Diencephalon (tissue), 1 donor: ENCODE measurements at places on chromosomes 7 and 10. TPM values are rescaled to one million over a fixed set of nuclear protein-coding genes. Genes with fewer than 3 reads are reported as not detected.

Gene CALHM2
- 2.5 TPM for total RNA-seq

Gene GFRA1
- 42.7 TPM for total RNA-seq

Gene CHAT
- total RNA-seq, result 2.3 TPM

Gene OR9A2
- 0.69 TPM for total RNA-seq

Gene SUN1
- 128 TPM for total RNA-seq

Gene SMO
- 15.5 TPM for total RNA-seq

Gene PAPOLB
- 1.8 TPM for total RNA-seq

Gene SDK1
- total RNA-seq, result 18.9 TPM

Gene AGR3
- not detected for total RNA-seq

Gene STRIP2
- total RNA-seq, result 81.4 TPM

Gene TMEM176B
- total RNA-seq, result 5.8 TPM

Gene AKR1D1
- total RNA-seq, result not detected

Gene METTL2B
- 46.6 TPM for total RNA-seq

Gene KIAA1549
- 30.4 TPM for total RNA-seq

Gene SUN3
- 0.69 TPM for total RNA-seq

Gene ATOH7
- total RNA-seq, result 0.69 TPM

Gene GSTO2
- total RNA-seq, result 6.7 TPM

Gene APBB1IP
- 3.7 TPM for total RNA-seq

Gene CAMK2B
- total RNA-seq, result 112 TPM

Gene SPDYE5
- not detected for total RNA-seq

Gene HIPK2
- total RNA-seq, result 35.3 TPM

Gene BRI3
- total RNA-seq, result 29.1 TPM

Gene CALML3
- 0.69 TPM for total RNA-seq

Gene SKIDA1
- 6.9 TPM for total RNA-seq

Gene RHOBTB1
- total RNA-seq, result 24.7 TPM

Gene MACC1
- 0.23 TPM for total RNA-seq

Gene CNTNAP2
- 228 TPM for total RNA-seq

Gene ZNF488
- total RNA-seq, result 1.6 TPM

Gene CABCOCO1
- 5.5 TPM for total RNA-seq

Gene KLF14
- total RNA-seq, result 0.23 TPM

Gene TET1
- 33.7 TPM for total RNA-seq

Gene HOXA1
- total RNA-seq, result not detected

Gene ZCCHC24
- total RNA-seq, result 15.2 TPM

Gene OPN4
- total RNA-seq, result not detected

Gene PLCE1
- total RNA-seq, result 10.6 TPM

Gene NME8
- not detected for total RNA-seq

Gene MSS51
- total RNA-seq, result 3.5 TPM

Gene THSD7A
- 30.4 TPM for total RNA-seq

Gene RAPGEF5
- 62.7 TPM for total RNA-seq

Gene CTAGE4
- total RNA-seq, result 1.2 TPM

Gene FAM241B
- 33.4 TPM for total RNA-seq

Gene FLNC
- total RNA-seq, result 20.1 TPM
